ENCODE measurements at places on chromosomes 3 and 15.

GRCh38 chr15:100234158-100235029, 107.4 kb downstream of the ADAMTS17 start:
- H3K4me1 ChIP-seq, result no peaks in the 10 kb centered on the region
- peak; percentile 11 for DNase-seq
- H3K27me3 ChIP-seq, result no peaks in the 10 kb centered on the region
- no peak overlapping the region for H3K4me3 ChIP-seq
- H3K36me3 ChIP-seq, result no peaks in the 10 kb centered on the region

- H3K4me3 ChIP-seq, result no peak overlapping the region
- no peaks in the 10 kb centered on the region for H3K36me3 ChIP-seq
- no peaks in the 10 kb centered on the region for H3K4me1 ChIP-seq
- no peak for DNase-seq
- no peaks in the 10 kb centered on the region for H3K27me3 ChIP-seq
Observed at GRCh38 chr15:29480278-29480677, 210.7 kb upstream of the NSMCE3 start.

GRCh38 chr3:153182501-153183293, 20.7 kb downstream of the RAP2B start:
- no peak for DNase-seq
- no peaks in the 10 kb centered on the region for H3K4me1 ChIP-seq
- no peak overlapping the region for H3K27ac ChIP-seq
- H3K27me3 ChIP-seq, result no peaks in the 10 kb centered on the region
- H3K4me3 ChIP-seq, result no peak overlapping the region

- no peak overlapping the region for H3K4me3 ChIP-seq
- H3K27me3 ChIP-seq, result no peaks in the 10 kb centered on the region
- H3K4me1 ChIP-seq, result no peaks in the 10 kb centered on the region
- H3K27ac ChIP-seq, result no peak overlapping the region
Observed at GRCh38 chr3:150538324-150539208, 7.7 kb downstream of the SERP1 start.

GRCh38 chr3:138726946-138727730, 107.6 kb downstream of the PIK3CB start:
- no peak overlapping the region for H3K4me3 ChIP-seq
- H3K36me3 ChIP-seq, result peaks cover 4% of the 10 kb centered on the region
- no peaks in the 10 kb centered on the region for H3K4me1 ChIP-seq
- no peak for DNase-seq
- H3K27ac ChIP-seq, result no peak overlapping the region
- H3K27me3 ChIP-seq, result no peaks in the 10 kb centered on the region

- DNase-seq, result no peak
- H3K4me3 ChIP-seq, result no peak overlapping the region
- H3K4me1 ChIP-seq, result no peaks in the 10 kb centered on the region
Observed at GRCh38 chr3:128237348-128238183, 84.3 kb downstream of the EEFSEC start.

DNA sequence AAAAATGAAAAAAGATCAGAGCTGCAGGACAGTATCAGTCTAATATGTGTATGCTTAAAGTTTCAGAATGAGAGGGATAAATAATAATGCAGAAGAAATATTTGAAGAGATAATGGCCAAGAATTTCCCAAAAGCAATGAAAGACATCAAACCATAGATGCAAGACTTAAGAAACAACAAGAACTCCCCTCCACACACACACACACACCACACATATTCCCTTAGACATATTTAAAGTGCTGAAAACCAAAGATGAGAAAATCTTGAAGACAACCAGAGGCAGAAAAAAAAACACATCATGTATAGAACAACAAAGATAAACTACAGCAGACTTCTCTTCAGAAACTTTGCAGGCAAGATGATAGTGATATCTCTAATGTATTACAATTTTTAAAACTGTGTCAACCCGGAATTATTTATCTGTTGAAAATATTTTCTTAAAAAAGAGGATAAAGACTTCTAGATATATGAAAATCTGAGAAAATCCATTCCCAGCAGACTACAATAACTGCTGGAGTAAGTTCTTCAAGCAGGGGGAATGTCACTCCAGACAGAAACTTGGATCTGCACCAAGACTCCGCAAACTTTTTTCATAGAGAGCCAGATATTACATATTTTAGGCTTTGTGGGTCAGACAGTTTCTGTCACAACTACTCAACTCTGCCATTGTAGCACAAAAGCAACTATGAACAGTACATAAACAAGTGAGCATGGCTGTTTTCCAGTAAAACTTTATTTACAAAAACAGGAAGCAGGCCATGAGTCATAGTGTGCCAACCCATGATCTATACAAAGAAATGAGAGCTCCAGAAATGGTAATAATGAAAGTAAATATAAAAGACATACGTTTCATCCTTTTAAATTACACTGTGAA, 223.4 kb upstream of the CGNL1 start:
- no peak overlapping the region for H3K27ac ChIP-seq
- H3K4me1 ChIP-seq, result no peaks in the 10 kb centered on the region
- H3K27me3 ChIP-seq, result no peaks in the 10 kb centered on the region

- H3K36me3 ChIP-seq, result no peaks in the 10 kb centered on the region
- H3K4me3 ChIP-seq, result no peak overlapping the region
- no peaks in the 10 kb centered on the region for H3K4me1 ChIP-seq
Observed at GRCh38 chr3:191682961-191683360, 222.0 kb downstream of the PYDC2 start.

Measured in large intestine (tissue), 12 donors.